ENCODE measurements at places on chromosomes 16 and 17.
A peak's percentile ranks its signal among the peaks of the same experiment; 100 is the strongest.

- DNase-seq = no peak
Observed at GRCh38 chr16:85838381-85838780, 38.9 kb downstream of the COX4I1 start.

- no peak for DNase-seq
Observed at GRCh38 chr17:14352136-14352535, 51.3 kb downstream of the HS3ST3B1 start.

DNA sequence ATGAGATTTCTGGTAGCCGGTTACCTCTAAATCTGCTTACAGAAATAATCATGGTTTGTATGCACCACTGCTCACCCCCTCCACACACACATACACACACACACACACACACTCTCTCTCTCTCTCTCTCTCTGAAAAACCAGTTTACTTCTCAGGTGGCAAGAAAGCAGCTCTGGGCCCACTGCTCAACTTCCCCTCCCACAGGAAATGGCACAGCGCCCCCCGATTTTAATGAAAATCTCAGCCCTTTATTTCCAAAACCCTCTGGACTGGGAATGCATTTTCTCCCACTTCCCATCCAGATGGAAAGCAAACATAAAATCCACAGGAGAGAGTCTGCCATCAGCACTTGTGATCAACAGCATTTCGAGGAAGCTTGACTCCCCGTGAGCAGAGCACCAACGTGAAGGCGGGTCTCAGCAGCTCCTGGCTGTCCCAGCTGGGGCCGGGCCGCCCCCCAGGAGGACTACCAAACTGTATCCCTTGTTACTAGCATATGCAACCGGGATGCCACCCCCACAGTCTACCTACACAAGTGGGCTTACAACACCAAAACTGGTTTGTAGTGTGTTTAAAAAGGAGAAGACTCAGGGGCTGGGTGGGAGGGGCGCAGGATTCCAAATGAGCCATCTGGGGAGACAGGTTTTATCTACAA, 121.1 kb downstream of the SLC39A11 start:
- no peak for DNase-seq

DNA sequence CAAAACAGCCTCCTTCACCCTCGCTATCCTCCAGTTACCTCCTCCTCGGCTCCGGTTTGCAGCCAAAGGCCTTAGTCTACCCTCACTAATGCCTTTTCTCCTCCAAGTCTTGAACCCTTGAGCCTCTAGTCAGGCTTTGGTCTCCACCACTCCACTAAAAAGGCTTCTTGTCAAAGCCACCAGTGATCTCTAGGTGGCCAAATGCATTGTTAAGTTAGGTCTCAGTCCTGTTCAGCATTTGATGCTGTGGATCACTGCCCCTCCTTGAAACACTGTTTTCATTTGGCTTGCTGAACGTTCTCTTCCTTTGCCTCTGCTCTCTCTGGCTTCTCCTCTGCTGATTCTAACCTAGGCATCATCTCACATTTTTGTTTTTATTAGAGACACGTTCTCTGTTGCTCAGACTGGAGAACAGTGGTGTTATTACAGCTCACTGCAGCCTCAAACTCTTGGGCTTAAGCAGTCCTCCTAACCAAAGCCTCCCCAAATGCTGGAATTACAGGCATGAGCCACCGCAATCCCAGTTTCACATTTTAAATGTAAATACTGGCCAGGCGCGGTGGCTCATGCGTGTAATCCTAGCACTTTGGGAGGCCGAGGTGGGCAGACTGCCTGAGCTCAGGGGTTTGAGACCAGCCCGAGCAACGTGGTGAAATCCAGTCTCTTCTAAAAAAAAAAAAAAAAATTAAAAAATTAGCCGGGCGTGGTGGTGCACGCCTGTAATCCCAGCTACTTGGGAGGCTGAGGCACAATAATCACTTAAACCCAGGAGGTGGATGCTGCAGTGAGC, 1.1 kb downstream of the SGF29 start:
- DNase-seq = no peak

- no peak for DNase-seq
Observed at GRCh38 chr17:33164169-33164881, 128.8 kb downstream of the ASIC2 start.

GRCh38 chr17:78307887-78308638, 51.8 kb downstream of the SOCS3 start:
- DNase-seq = no peak

- no peak for DNase-seq
Observed at GRCh38 chr16:28218109-28218508, 6.3 kb upstream of the XPO6 start.

- DNase-seq = no peak
Observed at GRCh38 chr16:61945511-61945910, 90.7 kb downstream of the CDH8 start.

GRCh38 chr16:21568502-21569189, 30.7 kb upstream of the METTL9 start:
- no peak for DNase-seq

GRCh38 chr16:85917012-85917411, 18.1 kb downstream of the IRF8 start:
- no peak for DNase-seq

- no peak for DNase-seq
Observed at GRCh38 chr17:77829843-77830799, 128.4 kb upstream of the TNRC6C start.

- DNase-seq = no peak
Observed at GRCh38 chr17:42399948-42400843, 12.0 kb upstream of the STAT3 start.

DNA sequence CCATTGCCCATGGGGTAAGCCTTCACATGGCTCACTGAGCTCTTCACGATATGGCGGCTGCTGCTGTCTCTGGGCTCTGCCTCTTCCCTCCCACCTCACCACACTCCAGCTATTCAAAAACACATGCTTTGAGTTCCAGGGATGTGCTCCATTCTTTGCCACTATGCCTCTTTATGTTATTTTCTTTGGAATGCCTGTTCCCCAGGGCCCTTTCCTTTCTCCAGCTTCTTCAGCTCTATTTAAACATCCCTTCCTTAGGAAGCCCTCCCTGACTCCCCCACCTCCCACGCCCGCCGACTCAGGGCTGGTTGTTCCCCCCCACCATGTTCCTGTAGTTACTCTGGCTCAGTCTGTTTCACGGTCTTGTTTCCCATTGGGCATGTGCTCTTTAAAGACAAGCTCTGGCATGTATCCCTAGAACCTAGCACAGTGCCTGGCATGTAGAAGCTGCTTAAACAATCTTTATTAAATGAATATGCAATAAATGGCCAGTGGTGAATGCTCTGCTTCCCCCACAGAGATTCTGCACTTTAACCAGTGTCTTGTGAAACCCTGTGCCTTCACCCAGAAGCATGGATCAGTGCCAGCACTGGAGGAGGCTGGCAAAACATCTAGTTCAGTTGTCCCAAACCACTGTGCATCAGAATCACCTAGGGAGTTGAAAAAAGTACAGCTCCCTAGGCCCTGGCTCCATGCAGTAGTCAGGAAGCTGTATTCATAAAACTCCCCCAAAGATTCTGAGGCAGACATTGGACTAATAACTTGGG, 6.9 kb downstream of the MYCBPAP start:
- peak; percentile 28 for DNase-seq

DNA sequence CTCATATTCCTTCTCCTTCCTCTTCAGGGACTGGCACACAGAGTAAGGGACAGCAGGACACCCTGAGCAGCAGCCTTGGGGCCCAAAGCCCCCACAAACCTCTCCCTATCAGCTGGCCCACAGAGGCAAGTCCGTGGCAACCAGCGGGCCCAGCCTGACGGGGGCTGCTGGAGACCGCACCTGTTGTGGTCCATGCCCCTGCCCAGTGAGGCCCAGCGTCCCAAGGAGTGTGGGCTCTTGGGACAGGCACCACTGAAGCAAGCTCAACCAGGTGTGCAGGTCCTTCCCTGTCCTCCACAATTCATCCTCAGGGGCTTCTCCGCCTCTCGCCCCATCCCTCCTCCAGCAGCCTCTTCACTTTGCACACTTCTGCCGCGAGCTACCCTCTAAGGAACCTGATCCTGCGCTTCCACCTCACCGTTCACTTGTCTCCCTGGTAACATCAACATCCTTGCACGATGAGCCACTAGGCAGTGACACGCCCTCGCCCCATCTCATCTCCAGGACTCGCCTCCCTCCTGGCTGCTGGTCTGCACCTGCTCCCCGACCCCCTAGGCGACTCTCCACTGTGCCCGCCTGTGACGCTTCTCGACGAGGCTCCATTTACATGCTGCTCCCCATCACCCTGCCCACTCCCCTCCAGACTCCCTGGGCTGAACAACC, 12.7 kb downstream of the MNT start:
- no peak for DNase-seq

DNA sequence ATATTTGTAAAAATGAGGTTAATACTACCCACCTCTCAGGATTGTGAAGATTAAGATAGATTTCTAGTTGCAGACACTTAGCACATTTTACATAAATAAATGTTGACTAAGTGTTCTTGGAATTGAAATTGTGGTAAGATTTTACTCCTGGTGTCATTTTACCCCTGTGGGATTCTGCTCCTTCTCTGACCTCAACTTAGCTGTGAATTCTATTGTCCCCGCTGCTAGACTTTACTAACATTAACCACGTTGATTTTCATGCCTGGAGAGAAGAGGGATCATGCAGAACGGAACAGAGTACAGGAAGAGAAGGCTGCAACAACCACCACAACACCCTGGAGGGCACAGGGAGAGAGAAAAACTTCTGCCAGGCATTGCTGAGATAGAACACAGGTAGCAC, 2.1 kb upstream of the TOM1L1 start:
- DNase-seq = no peak

- no peak for DNase-seq
Observed at GRCh38 chr16:31529108-31529936, 1.6 kb downstream of the AHSP start.

- DNase-seq = no peak
Observed at GRCh38 chr17:49252148-49252695, 21.6 kb upstream of the PHOSPHO1 start.

GRCh38 chr17:51941272-51941671, 217.2 kb downstream of the CA10 start:
- no peak for DNase-seq

GRCh38 chr17:70520447-70520846, 351.1 kb downstream of the KCNJ2 start:
- DNase-seq = no peak

DNA sequence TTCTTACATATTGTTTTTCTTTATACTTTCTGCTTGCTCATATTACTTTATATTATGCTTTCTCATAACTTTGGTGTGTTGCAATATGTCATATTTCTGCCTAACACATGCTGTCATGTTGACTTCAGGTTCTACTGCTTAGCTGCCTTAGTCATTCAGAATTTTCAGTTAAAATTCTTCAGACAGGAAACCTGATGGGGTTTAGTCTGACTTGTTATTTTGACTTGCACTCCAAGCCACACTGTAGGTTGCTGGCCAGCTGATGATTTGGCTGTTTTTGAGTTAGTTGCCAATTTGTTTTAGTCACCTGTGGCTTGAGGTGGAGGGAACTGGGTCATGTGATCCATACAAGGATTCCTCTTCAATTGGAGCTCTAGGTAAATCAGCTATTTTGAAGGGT, 315.4 kb downstream of the MAP2K6 start:
- no peak for DNase-seq

DNA sequence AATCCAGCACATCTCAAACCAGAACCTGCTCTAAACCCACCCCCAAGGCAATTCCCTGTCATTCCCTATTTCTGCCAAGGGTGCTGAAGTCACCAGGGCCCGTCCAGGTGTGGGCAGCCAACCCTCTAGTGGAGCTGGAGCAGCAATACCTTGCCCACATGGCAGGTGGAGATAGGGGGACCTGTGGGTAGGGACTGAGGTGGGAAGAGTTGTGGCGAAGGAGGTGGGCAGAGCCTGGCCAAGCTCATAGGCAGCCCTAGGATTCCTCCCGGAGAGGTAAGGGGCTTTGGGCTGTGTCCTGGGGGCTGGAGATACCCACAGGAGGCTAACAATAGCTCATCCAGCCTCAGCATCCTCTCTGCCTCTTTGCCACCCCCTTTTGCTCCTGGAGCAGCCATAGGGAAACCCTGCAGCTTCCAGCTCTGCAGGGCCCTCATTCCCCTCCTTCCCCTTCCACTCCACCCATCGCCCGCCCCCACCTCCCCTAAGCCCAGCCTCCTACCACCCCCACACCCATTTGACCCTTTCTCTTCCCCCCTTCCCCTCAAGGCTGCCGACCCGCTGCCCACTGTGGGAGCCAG, 30.4 kb upstream of the CRHR1 start:
- no peak for DNase-seq

- no peak for DNase-seq
Observed at GRCh38 chr17:77814091-77814772, 144.3 kb upstream of the TNRC6C start.

GRCh38 chr16:68070249-68070730, 14.9 kb upstream of the NFATC3 start:
- DNase-seq = no peak

DNA sequence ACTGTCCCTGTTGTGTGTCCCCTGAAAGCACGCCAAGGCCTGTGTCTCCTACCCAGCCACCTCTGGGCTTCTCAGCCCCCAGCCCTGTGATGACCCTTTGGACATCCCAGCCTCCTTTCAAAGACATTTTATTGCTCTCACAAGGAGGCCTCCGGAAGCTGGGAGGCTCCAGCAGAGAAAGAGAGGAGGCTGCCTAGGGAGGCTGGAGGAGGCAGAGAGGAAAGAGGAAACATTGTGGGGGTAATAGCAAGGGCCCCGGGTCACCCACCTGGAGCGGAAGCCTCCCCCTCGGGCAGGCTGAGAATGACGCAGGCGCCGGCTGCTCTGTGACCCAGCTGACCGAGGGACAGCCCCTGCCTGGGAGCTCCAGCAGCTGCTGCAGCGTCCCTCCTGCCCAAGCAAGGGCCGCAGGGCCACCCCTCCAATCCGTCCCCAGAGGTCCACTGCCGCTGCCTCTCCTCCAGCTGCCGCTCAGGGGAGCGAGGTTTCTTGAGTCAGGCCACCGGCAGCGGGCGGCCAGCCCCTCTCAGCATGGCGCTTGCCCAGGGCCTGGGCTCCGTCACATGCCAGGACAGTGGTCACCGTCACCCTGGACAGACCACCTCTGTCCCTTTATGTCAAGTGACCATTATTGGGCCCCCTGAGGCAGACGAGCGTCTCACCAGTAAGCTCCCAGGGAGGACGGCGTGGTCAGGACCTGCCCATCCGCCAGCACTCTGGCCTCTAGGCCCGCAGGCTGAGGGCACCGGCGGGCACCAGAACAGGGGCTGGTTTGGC, 29.3 kb downstream of the ACTG1 start:
- no peak for DNase-seq

- DNase-seq = no peak
Observed at GRCh38 chr16:53087101-53087500, 32.3 kb downstream of the CHD9 start.

GRCh38 chr16:61909074-61909473, 127.2 kb downstream of the CDH8 start:
- no peak for DNase-seq

- no peak for DNase-seq
Observed at GRCh38 chr17:1104222-1104621, 75.6 kb downstream of the ABR start.

GRCh38 chr16:4623593-4623992, 1.0 kb upstream of the MGRN1 start:
- no peak for DNase-seq

GRCh38 chr17:73013816-73014663, 78.4 kb downstream of the SLC39A11 start:
- no peak for DNase-seq

All from NT2/D1 (cell line).